Heart right ventricle (tissue), 16 donors: ENCODE measurements at places on chromosomes 2 and 18. TPM values are rescaled to one million over a fixed set of nuclear protein-coding genes. Genes with fewer than 3 reads are reported as not detected.
A peak's percentile ranks its signal among the peaks of the same experiment; 100 is the strongest.

The ARHGAP25 gene
- 2.7 TPM for total RNA-seq

GRCh38 chr2:121335294-121336290, 50.6 kb upstream of the TFCP2L1 start:
- no peak for DNase-seq

DNA sequence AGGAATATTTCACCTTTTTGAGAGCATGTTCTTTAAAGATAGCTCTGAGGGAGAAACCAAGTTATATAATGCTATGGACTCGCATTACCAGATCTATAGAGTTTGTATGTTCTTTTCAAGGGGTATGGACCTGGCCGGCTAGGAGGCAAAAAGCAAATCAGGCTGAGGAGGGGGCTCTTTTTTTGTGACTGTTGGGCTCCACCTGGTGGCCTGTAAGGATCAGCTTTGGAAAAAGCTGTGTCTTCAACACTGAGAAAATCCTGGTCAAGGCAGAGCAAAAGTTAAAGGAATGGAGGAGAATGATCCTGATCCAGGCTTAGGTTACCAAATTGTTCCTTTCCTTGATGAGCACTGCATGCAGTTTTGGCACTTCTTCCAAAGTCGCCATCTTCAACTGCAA, 180.5 kb downstream of the DIS3L2 start:
- no peak for DNase-seq

GRCh38 chr18:42030586-42031182, 75.7 kb downstream of the PIK3C3 start:
- no peak for DNase-seq

GRCh38 chr2:1406434-1406833, 6.8 kb upstream of the TPO start:
- DNase-seq = no peak

GRCh38 chr18:8947566-8947965, 154.9 kb upstream of the NDUFV2 start:
- DNase-seq = no peak

GRCh38 chr2:189424961-189425360, 16.3 kb upstream of the WDR75 start:
- no peak for DNase-seq

DNA sequence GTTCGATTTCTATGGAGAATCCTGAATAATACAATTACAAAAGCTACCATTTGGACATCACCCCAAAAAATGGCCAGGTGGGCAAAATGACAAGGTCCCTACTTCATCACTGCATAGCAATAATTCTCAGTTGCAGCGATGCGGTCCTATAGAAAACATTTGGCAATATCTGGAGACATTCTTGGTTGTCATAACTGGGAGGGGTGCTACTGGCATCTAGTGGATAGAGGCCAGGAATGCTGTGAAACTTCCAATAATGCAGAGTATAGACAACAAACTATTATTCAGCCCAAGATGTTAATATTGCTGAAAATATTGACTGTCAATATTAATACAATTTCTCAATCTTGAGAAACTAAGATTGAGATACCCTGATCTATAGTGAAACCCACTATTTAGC, 637.8 kb upstream of the PKDCC start:
- DNase-seq = no peak

DNA sequence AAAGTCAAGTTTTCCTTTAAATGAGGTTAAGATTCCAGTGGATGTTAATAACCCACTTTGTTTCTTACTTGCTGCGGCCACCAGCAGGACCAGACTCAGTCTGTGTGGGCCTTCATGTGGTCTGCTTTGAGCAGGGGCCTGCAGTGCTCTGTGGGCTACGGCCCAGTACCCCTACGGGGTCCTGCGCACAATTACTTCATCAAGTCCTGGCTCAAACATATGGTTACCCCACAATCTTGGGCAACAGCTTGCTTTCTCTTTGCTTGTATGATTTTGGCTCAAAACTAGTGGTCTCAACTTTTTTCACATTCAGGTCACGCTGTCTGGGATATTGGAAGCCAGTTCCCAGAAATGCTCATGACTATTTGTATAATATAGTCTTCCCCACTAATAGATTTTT, 64.2 kb downstream of the PTPN2 start:
- DNase-seq = no peak

GRCh38 chr2:33620-34019, 12.7 kb downstream of the FAM110C start:
- no peak for DNase-seq

The CYP27C1 gene
- total RNA-seq = not detected

The PARD6G gene
- total RNA-seq = 3.2 TPM

GRCh38 chr18:2987876-2988790, 24.8 kb downstream of the LPIN2 start:
- no peak for DNase-seq

The EVX2 gene
- not detected for total RNA-seq

DNA sequence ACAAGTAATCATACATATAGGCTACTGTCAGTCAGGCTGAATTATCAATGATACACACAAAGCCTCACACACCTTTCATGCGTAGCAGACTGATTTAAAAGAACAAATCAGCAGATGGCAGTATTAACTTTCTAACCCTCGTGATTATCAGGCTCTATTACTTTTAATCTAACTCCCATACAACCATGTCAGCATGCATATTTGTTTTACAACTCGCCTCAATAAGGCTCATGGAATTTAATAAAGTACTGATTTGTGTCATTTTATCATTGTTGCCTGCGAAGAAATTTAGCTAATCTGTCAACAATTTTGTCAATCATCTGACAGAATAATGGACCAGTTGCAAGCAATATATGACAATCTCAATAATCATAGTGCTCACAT, 82.8 kb downstream of the SLC25A12 start:
- no peak for DNase-seq

DNA sequence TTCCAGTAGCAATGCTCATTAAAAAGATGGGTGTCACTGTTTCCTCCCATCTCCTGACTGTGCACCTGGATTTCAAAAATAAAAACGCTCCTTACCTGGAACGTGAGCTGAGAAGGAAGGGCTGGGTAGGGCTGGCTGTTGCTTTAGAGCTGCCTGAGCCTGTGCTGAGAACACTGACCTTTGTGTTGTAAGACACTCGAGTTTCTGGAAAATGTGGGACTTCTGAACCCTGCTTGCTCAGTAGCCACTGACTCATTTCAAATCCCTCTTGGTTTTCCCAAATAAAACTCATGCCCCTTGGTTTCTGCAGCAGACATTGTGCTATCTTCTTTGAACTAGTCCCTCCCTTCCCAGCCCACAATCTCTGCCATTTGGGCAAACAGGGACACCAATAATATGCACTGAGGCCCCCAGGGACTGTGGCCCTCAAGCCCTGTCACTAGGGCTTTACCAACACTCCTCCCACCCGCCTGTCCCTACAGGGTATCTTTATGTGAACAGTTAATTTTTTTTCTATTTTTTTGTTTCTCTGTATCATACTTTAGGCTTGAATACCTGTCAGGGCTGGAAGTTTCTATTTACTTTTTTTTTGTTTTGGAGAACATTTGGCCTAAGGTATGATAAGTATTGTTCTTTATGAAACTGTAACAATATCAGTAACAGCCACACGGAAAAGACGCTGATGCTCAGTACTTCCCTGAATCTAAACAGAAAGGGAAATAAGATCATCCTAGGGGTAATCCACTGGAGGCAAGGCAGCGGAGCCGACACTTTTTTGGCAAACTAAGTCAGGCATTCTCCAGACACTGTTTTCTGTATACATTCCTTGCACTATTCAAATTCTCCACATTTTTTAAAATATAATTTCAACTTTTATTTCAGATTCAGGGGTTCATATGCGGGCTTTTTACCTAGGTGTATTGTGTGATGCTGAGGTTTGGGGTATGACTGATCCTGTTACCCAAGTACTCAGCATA, 280.2 kb downstream of the STK39 start:
- no peak for DNase-seq

- DNase-seq = peak; percentile 66
Measured at GRCh38 chr2:61017556-61018317, at the start of the genes PEX13 and PUS10. PEX13 (plus strand) TSS chr2:61017720; CDS start chr2:61017760, 40 bp downstream. PUS10 (minus strand) TSS chr2:61018255; CDS start chr2:61011890, 6,365 bp downstream.

- DNase-seq = no peak
Measured at GRCh38 chr2:221629468-221629867, 57.4 kb upstream of the EPHA4 start.

DNA sequence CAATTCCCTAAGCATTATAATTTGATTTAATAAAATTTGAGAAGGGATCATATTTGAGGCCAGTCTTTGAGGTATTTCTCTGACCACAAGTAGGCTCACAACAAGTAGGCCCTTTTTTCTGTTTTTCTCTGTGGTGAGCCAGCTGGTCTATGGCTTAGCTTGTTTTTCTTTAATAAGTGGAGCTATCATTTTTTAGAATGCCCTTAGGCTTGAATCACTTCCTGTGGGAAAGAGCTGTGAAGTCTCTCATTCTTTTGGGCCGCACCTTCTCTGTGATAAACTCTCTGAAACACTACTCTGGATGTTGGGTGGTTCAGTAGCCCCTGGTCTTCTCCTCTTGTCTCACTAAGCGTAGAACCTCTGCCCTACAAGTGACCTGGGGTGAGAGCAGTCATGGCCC, 235.9 kb downstream of the SUCLG1 start:
- no peak for DNase-seq

GRCh38 chr2:191184457-191184856, 33.7 kb upstream of the STAT4 start:
- no peak for DNase-seq

- no peak for DNase-seq
Measured at GRCh38 chr2:42199002-42199401, 29.8 kb downstream of the EML4 start.
